ENCODE measurements at places on chromosomes 11 and 22.

DNA sequence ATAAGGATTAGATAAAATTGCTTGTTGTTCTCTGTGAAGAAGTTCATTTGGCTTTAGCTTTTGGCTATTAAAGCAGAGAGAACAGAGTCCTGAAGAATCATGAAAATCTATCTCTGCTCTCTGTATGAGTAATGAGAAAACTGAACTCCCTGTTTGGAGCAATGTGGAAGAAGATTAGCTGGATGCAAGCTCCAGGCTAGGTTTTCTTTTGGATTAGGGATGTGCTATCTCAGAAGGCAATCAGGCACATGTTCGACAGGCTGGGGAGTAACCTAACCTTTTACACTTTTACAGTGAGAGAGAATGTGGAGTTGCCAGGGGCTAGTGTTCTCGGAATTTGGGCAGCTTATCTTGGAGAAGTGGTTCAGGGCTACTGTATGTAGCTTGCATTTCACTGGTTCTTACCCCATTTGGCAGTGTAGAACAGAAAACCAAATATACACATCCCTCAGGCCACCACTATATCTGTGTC, 8.5 kb upstream of the SLN start:
- DNase-seq, result no peak

DNA sequence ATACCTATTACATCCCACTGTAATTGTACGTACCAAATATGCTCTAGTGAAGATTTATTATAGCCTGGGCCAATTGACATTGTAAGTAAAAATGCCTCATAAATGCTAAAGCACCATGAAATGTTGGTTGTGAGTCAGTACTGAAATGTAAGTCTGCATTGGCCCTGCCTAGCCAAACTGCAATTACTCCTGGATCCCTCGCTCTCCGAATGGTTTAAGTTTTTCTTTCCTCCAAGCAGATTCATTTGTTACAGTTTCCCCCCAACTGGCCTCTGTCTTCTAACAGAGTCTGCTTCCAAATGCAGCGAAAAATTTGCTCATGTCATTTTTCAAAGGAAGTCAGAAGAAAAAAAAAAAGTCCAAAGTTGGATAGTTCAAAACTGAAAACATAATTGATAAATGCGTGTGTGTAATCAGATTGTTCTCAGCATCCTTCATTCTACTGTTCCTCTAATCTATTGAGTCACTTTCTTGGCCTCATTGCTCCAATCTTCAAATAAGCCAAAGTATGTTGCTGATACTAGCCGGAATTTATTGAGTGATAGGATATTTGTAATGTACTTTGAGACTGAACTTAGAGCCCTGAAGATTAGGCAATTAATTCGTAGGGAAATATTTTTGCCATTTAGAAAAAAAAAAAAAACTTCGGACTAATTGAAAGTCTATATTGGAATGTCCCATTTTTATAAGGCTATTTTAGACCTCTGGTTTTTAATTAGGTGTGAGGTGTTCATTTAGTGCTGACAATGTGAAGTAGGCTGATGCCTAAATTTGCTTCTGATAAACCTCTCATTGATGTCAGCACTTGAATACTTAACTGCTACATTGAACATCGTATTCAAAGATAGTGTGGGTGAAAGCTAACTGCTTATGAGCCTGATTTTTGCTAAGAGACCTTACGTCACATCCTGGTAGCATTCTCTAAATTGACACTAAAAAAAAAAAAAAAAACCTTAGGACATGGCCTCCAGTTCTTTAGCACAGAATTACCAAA, 93.4 kb downstream of the WT1 start:
- DNase-seq, result no peak

GRCh38 chr22:19871845-19872778, 17.4 kb upstream of the GNB1L start:
- DNase-seq, result no peak

DNA sequence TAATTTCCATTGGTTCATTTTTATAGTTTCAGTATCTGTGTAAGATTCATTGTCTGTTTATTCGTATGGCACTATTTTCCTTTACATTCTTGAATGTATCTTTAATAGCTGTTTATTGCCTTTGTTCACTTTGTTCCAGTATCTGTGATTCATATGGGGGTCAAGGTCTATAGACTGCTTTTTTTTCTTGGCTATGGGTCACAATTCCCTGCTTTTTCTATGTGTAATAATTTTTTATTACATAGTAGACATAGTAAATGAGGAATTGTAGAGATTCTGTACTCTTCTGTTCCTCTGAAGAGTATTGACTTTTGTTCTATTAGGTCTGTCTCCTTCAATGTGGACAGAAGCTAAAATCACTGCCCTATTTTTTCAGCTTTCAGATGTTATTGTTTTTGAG, 10.5 kb downstream of the ACRV1 start:
- DNase-seq, result no peak

DNA sequence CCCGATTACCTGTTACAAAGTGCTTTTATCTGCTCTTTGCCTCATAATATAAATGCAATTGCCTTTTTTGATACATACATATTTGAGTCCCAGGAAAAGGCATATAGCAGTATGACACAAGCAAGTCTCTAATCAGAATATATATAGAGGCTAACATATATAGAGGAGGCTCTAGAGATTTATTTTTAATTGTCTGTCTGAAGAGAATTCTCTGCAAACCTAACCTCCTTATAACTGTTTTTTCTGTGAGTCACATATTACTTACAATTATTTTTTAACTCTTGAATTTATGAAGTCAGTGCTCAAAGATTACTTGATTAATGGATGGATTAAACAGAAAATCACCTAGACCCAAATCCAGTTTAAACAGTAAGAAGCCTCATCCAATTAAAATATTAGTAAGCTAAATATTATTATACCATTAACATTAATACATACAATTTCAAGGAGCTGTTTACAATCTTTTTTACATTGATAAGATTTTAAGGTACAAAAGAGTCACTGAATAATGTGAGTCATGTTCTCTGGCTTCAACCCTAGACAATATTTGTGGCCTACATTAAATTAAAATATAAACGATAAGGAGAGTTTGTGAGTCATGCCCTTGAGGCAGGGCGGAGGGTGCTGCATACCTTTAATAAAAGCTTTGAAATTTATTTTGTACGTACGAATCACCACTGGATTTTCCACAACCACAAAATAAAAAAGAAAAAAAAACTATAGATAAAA, 19.2 kb upstream of the MMP13 start:
- DNase-seq, result no peak

- DNase-seq, result no peak
These were observed 9.9 kb upstream of the CASP12 start for GRCh38 chr11:104908186-104908531.

DNA sequence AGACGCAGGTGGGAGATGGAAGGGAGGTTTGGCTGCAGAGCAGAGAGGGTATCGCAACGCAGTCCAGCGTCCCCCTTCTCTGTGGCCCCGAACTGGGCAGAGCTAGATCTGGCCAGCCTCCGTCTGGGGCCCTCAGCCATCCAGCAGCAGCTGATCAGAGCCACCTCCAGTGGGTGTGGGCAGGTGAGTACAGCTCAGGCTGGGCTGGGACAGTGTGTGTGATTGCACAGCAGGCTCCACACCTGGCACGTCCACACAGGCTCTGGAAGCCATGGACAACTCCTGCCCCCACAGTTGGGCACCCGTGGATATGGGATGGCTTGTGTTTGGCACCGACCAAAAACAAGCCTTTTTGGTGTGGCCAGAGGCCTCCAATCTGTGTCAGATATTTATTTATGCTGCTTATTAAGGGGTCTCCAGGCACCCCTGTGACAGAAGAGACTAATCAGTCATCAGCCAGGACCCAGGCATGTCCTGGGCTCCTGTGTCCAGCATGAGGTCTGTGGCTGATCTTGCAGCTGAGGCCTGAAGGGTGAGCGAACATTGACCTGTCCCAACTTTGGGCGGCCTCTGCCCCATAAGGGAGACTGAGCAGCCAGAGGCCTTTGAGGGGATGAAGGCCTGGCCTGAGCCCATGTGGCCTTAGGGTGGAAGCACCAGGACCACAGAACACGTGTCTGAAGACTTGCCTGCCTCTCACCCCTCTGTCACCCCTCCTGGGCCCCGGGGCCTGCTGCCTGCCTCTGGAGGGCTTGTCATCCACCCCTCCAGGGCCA, 18.6 kb downstream of the POLR3H start:
- no peak for DNase-seq

- no peak for DNase-seq
These were observed 9.6 kb upstream of the EED start for GRCh38 chr11:86234831-86235461.

DNA sequence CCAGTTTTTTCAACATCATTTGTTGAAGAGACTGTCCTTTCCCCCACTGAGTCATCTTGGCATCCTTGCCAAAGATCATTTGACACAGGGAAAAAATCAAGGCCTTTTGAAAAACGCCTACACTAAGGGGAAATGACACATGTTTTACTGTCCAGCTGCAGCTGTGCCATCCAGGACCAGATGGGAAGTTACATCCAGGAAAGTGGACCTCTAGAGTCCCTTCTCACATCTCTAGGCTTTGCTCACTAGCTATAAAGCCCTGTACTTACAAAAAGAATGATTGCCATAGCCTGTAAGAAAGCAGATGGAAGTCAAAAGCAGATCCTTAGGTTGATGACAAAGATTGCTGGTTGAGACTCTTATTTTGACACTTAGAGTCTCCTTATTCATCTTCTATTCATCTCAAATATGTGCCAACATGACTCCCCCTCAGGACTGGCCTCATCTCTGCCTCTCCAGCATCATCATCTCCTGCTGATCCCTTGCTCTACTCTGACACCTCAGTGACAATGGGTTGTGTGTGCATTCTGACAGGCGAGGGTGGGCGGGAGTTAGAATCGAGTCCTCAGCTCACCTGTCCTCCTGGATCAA, 22.8 kb downstream of the OSBP2 start:
- DNase-seq, result no peak

DNA sequence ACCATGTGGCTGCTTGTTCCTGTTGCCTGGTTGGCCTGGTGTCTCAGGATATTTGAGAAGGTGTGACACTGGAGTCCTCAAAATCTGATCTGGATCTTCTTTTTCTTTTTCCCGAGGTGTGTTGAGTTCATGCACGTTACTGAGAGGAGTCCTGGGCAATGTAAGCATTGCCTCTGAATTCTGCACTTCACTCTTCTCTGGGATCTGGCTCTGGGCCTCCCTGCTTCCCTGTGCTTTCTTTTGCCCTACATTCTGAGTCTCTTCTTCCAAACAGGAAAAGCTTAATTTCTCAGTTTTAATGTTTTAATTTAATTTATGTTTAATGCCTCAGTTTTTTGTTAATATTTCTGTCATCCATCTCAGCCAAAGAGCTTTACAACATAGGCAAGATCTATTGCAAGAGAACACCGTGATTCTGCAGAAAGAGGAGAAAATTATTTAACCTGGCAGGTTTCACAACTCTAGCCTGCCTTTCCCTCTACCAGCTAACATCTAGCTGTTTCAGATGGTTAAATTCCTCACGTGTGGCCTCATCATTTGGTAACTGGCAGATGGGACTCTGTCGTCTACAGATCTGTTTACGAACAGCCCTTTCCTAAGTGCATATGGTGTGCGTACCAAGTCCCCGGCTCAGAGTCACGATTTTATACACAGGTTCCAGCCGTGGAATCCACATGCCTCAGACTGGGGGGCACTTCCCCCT, 24.7 kb downstream of the LDLRAD3 start:
- no peak for DNase-seq

GRCh38 chr22:49961005-49961600, 531 bp downstream of the PIM3 start:
- no peak for DNase-seq

- DNase-seq, result no peak
These were observed 65.4 kb downstream of the GAB2 start for GRCh38 chr11:78351979-78352841.

- no peak for DNase-seq
These were observed 100.3 kb upstream of the AKIP1 start for GRCh38 chr11:8810540-8811301.

- no peak for DNase-seq
These were observed 45.8 kb upstream of the CXCR5 start for GRCh38 chr11:118837868-118838267.

DNA sequence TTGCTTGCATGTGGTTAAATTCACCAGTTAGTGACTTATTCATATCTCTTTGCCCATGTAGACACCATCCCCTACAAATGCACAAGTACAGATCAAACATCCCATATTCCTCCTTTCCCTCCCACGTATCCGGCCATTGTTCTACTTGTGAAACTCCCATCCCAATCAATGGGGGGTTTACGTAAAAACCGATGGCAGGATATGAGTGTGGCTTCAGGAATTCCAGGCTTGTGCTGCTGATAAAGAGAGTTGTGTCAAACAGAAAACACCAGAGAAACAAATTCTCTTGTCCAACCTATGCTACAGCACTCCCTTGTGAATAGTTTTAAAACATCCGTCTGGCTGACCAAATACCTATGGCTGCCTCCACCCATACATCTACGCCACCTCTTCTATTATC, 15.5 kb downstream of the FLI1 start:
- DNase-seq, result no peak

DNA sequence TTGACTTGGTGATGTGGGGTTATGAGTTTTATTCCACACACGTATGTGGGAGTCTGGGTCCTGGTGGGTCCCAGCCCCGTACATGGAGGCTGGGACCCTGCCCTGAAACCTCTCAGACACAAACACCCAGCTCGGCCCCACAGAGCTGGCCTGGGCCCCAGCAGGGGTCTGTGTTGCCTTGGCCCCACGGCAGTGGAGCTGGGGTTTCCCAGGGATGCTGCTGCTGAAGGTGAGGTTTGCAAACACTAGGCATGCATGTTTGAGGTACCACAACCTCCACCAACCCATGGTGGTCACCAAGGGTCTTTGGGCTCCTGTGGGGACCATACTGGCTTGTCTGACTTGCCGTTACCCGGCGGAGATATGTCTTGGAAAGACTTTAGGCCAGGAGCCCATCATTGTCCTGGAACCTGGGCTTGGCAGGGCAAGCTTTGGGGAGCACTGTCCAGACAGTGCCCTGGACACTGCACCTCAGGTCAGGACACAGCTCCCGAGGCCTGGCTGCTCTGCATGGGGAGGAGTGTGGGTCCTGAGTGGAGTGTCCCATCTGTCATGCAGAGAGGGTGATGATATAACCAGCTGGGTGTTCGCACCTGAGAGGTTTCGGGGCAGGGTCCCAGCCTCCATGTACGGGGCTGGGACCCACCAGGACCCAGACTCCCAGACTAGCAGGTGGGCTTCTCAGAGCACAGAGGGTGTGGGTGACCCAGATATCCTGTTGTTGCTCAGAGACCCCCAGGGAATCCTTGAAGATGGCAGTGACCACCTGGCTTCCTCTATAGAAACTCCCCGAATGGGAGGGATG, 63.3 kb downstream of the KCNQ1 start:
- DNase-seq, result no peak

DNA sequence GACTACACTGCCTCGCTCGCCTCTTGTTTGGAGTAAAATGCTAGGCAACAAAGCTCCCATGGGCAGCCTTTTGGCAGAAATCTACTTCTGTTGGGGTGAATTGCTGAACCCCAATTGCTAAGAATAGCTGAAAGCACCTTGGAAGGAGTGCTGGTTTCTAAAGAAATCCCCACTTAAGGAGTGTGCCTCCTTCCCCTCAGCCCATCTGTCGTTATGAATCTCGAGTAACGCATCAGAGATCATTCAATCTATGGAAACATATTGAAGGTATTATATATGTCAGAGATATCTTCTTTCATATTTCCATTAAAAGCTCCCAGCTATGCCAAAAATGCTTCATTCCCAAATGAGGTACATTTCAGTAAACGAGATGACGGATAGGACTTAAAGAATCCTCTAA, 229.6 kb upstream of the BLID start:
- DNase-seq, result no peak

- no peak for DNase-seq
These were observed 900.3 kb downstream of the OPCML start for GRCh38 chr11:132631989-132632388.

GRCh38 chr22:19766511-19767426, 6.2 kb downstream of the TBX1 start:
- no peak for DNase-seq
